ENCODE measurements at places on chromosomes 16 and 17.

DNA sequence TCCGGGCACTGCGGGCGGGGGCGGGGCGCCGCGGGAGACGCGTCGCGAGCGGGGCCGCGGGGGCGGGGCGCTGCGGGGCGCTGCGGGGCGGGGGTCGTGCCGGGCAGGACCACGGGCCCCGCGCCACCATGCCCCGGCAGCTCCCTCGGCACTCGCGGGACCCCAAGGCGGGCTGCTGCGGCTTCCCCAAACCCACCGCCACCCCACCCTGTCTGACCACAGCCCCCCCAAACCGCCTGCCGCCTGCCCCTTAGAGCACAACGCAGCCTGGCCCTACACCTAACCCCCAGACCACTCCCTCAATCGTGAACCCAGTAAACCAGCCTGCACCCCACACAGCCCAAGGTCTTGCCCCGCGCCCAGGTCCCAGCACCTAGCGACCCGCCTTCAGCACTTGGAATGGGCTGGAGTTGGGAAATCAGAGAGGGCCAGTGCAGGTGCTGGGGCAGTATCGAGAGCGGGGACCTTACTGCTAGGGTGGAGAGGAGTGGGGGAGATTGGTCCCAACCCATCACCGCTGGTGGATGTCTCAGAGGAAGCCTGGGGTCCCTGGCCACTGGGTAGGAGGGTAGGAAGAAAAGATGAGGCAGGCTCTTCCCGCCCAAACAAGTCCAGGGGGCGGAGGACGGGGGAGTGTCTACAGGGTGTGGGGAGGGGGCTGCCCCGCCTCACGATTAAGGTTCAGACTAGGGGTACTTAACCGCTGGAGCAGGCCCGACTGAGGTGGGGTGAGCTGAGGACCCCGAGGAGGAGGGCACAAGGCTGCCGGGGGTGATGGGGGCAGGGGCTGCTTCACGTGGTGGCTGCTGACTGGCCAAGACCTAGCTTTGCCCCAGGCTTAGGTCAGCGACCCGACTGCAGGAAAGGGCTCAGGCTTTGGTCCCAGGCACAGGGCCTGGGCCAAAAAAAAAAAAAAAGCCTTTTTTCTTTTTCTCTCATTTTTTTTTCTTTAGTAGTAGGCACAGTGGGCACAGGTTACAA is 539 bp upstream of the VAMP2 start:
- no peak for DNase-seq

- DNase-seq: no peak
Measured at GRCh38 chr17:80116921-80117380, 15.6 kb downstream of the GAA start.

DNA sequence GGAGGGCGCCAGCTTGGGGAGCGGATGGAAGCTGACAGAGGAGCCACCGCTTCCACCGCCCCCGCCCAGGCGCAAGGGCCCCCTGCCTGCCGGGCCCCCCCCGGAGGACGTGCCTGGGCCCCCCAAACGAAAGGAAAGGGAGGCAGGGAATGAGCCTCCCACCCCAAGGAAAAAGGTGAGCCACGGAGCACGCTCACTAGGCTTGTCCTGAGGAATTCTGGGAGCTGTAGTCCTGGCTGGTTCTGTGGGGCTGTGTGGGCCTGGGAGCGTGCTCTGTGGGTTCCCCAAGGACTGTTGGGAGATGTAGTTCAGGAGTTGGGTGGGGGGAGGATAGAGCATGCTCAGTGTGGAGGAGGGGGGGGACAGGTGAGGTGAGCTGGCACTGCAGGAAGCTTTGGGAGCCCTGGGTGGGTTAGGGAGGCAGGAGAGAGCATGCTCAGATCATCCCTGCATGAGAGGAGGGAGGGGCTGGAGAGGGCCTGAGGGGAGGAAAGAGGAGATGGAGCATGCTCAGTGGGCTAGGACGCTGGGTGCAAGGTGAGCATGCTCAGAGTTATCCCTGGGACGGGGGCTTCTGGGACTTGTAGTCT is 4.5 kb downstream of the FBXL19 start:
- peak; percentile 35 for DNase-seq

GRCh38 chr17:13230350-13231264 is 212.8 kb upstream of the ELAC2 start:
- DNase-seq: no peak

GRCh38 chr17:77072670-77073069 is 68.1 kb upstream of the SEC14L1 start:
- DNase-seq: no peak

DNA sequence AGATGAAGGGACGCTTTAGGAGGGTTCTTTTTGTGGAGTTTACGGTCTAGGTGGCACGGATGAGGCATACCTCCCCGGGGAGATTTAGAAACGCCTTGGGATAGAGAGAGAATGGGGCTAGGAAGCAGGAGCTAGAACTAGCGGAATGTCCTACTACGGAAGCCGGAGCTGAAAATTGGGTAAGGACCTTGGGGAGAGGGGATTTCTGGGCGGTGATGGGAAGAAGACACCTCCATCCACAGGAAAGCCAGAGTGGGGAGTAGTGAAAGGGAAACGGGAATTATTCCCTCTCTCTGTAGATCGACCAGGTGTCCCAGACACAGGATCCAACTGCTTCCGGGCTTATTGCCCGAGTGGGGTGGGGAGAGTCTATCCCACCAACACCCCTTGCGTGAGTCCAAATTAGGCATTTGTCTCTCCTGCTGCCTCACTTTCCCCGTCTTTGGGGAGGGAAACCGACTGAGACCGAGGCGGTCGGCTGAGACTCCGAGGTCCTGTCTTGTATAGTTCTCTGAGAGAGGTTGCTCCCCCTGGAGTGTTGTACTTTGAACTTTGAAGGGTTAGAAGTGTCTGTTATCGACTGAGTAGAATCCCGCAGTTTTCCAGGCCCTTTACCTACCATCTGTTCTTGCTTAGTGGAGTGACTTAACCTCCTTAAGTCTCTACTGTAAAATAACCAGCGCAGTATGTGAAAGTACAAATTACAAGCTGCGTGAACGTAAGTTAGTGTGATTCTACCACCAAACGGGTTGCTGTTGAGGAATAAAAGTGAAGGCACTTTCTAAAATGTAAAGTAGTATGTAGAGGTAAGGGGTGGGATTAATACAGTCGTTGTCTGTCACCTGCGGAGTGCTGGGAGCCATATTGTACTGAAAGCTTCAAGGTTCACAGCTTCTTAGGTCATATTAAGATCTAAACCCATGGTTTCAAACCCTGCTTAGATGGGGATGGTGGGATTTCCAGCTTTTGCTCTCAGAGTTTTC is 1.0 kb downstream of the RSPRY1 start:
- DNase-seq: no peak

- no peak for DNase-seq
Measured at GRCh38 chr17:39981207-39981741, 667 bp downstream of the PSMD3 start.

DNA sequence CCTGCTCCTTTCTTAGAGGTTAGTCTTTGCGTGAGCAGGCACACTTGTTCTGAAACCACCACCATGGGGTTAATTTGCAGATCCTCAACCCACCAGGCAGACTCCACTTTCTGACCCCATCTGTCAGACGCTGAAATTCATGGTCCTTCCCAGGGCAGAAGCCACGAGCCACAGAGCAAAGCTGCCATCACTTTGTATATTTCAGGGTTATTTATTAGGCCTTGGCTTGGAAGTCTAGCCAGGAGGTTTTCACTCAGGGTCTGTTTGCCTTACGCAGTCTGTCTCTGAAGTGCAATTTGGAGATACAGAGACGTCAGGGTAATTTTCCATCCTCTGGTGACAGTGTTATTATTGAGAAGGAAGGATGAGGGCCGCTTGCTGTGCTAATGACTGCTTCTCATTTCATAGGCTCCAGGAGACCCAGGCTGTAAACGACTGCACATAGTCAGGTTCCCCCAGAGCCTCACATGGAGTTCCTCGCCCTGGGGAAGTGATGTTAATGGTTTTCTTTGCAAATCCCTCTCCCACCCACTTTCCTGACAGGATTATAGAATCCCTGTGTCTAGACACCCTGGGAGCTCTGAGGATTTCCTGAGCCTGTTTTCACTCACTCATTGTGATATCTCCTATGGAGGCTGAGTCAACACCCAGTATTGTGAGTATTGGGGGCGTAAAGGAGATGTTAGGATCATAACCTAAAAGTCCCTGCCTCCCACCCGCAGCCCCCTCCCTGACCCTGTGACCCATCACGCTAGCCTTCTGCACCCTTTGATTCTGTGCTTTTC is 269.0 kb downstream of the ABCC12 start:
- no peak for DNase-seq

DNA sequence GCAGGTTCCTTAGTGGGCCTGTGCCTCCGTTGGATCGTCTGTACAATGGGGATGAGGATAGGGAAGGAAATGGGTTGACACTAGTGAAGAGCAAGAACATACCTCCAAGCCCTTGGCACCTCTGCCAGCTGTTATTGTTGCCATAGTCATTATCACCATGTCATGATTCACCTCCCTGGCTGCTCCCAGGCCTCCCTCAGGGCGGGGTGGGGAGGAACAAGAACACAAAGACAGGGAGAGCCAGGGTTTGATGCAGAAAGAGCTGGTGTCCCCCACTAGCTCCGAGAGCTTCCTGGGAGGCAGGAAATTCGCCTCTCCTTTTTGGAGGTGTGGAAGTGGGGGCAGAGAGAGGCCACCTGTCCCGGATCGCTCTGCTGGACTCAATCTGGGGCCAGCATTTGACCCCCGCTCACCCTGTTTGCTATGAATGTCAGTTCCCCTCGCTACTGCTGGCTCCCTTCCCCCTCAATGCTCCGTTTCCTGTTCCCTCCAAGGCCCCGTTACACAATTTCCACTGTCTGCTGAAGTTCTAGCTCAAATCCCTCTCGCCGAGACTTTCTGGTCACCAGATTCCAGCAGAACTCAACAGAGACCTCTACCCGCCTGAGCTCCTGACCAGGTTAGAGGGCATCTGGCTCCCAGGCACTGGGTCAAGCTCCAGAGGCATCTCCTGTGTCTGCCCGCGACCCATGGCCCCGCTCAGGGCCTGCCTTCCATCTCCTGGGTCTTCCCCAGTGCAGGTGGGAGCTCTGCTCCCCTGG is 9.1 kb downstream of the TIMP2 start:
- no peak for DNase-seq

All from hypothalamus (tissue), 51 donors.